ENCODE measurements at places on chromosomes 3 and 15.

DNA sequence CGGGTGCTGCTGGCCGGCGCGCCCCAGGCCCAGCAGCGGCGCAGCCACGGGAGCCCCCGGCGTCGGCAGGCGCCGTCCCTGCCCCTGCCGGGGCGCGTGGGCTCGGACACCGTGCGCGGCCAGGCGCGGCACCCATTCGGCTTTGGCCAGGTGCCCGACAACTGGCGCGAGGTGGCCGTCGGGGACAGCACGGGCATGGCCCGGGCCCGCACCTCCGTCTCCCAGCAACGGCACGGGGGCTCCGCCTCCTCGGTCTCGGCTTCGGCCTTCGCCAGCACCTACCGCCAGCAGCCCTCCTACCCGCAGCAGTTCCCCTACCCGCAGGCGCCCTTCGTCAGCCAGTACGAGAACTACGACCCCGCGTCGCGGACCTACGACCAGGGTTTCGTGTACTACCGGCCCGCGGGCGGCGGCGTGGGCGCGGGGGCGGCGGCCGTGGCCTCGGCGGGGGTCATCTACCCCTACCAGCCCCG is 777 bp downstream of the LOXL1 start:
- no peak for DNase-seq

- DNase-seq: no peak
These were observed 352.4 kb upstream of the ZNF385D start for GRCh38 chr3:22103423-22103822.

DNA sequence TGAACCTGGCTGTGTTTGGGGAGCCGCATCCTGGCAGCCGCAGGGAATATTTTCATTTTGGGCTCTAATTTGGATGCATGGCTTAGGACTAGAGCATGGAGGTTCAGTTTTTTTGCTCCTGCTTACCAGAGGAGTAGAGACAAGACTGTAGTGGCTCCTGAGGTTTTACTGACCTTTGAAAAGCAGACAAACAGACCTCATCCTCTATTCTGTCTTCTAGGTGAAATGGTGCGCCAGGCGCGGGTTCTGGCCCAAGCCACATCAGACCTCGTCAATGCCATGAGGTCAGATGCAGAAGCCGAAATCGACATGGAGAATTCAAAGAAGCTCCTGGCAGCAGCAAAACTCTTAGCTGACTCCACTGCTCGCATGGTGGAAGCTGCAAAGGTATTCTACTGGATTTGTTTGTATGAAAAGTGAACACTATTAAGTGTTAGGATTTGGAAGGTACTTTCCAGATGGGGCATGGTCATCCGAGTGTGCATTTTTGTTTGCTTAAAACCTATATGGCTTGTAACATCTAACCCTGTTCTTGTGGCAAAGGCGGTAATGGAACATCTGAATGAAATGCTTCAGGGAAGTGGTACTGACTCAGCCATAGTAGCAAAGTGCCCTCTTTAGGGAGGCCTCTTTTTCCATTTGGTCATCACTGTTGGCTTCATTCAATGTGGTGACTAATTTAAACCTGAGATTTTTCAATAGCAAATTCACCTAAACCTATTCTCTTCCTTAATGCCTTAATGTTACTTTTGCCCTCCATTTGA is 330.7 kb upstream of the TPM1 start:
- no peak for DNase-seq

DNA sequence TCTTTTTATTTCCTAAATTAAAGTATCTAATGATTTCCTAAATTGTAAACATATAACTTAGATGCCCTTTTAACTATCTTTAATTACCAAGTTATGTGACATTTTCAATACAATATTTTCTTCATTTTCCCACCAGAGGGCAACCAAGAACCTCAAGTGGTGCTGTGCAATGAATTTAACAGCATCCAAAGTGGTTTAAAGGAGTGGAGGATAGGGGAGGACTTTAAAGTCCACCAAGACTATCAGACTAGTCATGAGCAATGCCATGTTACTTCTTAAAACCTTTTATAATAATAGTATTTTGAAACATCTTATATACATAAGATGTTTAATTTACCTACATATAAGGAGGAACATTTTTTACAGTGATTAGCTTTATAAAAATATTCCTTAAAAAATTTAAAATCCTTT is 74.4 kb downstream of the DLG1 start:
- no peak for DNase-seq

Measured in D721Med (cell line).